Suppressor macrophage (primary cell): ENCODE measurements at places on chromosomes 11 and 22.

GRCh38 chr11:118939953-118940598 lies 14.3 kb upstream of the BCL9L start:
- peak; percentile 60 for DNase-seq

- no peak for DNase-seq
These were observed 16.0 kb downstream of the PRR5L start for GRCh38 chr11:36311926-36312595.

GRCh38 chr11:46112961-46113607 lies 8.2 kb downstream of the PHF21A start:
- peak; percentile 87 for DNase-seq

- DNase-seq = no peak
These were observed 60.4 kb downstream of the ST3GAL4 start for GRCh38 chr11:126415669-126416420.

DNA sequence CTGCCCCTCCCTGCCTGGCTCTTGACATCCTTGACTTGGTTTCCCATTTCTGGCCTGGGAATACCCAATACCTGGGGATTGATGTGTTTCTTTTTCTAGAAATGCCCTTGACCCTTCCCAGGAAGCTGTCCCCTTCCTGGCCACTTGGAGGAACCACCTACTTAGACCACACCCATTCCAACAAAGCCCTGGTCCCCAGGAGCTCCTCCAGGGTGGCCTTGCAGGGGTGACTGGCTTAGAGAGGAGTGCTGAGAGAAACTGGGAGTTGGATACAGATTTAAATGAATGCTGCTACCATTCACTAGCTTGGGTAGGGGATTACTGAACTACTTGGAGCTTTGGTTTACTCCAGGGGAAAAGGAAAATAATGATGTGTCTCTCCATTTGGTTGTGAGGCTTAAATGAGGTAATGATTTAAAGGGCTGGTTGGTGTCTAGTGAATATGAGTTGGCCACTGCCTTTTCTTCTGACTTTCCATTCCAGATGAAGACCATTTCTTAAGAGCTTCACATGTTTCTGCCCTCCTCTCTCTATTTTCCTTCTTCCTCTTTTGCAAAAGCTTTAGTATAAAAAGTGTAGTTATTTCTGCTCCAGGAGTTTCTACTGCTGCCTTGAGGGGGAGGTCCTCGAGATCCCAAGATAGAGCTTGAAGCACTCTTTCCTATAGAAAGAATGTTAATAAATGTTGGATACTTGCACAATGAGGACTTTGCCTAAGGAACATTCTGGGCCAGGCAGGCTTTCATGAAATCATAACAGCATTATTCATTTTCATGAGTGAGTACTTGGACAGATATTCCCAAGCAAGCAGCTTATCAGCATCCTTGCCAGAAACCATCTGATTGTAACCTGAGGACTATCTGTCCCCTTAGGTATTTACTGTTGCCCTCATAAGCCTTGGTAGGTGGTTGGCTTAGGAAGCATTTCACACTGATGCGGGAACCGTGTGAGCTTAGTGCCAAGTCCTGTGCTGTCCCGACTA lies 22.4 kb downstream of the PANX1 start:
- peak; percentile 53 for DNase-seq

- DNase-seq = no peak
These were observed 11.9 kb downstream of the BAIAP2L2 start for GRCh38 chr22:38098410-38099249.

DNA sequence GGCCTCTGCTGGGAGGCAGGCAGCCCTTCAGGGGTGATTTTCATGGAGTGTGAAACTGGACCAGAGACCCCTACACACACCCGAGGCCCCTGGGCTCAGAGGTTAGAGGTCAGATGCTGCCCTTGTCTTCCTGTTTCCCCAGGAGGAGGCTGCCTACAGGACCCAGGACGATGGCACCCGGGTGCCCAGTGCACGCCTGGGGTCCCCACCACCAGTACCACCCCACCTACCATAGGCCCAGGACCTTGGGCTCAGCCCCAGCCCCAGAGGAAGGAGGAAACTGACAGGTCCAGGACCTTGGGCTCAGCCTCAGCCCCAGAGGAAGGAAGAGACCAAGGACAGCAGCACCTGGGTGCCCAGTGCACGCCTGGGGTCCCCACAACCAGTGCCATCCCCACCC lies 79.2 kb downstream of the BRD1 start:
- no peak for DNase-seq

DNA sequence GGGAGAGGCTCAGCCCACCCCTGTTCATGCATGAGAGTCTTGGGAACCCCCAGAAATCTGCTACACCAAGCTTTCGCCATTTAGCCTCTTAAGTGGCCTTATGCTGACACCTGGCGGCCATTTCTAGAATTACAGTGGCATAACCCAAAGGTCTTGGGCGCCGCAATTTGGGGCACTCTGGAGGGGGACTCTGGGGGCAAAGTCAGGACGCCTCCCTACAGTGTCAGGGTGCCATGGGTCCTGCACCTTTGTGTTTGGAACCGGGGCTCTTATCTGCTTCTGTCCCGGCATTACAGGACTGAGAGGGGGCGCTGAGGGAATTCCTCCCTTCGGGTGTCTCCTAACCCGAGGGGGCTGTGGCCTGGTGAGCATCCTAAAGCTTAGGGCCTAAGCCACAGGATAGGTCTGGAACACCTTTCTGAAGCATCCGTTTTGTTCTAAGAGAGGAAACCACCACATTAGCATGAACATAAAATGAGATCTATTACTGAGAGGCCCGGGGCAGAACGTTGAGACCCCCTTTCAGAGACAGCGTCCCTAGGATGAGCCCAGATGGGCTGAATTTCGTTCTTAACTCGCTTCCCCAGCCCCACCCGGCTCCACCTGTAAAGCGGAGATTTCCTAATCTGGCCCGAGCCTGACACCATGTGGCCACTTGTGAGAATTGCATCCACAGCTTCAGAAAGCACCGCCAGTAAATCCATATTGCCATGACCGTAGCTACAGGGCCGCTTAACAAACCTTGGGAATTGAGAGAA lies 9.3 kb downstream of the INS start:
- DNase-seq = peak; percentile 76

GRCh38 chr11:21385669-21386440 lies 716.5 kb downstream of the NELL1 start:
- no peak for DNase-seq

- DNase-seq = no peak
These were observed 18.6 kb upstream of the FOLR1 start for GRCh38 chr11:72173291-72173690.

- no peak for DNase-seq
These were observed 116.5 kb downstream of the CD44 start for GRCh38 chr11:35255514-35255913.

DNA sequence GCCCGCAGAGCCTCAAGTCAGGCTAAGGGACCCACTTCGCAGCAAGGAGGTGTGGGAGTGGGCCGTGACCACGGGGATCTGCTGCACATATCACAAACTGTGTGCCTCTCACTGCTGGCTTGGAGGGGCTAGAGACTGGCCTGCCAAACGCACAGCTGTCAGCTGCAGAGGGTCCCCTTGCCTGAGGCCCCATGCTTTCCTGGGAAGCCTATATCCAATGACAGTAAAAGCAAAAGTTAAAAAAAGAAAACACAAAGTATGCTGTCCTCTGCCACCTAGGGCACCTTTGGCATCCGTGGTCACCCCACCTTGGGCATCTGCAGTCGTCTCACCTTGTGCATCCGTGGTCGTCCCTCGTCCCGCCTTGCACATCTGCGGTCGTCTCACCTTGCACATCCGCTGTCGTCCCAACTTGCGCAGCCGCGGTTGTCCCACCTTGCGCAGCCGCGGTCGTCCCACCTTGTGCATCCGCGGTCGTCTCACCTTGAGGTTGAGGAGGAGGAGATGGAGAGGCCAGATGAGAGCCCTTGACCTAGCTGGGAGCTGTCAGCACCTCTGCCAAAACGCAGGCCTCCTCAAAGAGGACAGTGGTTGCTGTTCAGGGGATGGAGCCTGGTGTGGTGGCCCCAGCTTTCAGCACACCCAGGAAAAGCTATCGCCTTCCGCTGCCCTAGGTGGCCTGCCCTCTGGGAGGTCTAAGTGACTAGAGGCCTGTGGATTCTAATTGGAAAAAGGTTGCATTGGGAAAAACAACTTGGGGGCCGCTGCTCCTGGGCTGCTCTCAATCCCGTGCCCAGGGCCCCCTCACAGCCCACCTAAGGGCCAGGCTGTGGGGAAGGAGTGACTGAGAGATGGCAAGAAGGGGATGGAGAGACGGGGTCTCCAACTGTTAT lies 90.5 kb downstream of the MYEOV start:
- DNase-seq = no peak

GRCh38 chr22:36930041-36930935 lies 16.9 kb downstream of the CSF2RB start:
- no peak for DNase-seq

DNA sequence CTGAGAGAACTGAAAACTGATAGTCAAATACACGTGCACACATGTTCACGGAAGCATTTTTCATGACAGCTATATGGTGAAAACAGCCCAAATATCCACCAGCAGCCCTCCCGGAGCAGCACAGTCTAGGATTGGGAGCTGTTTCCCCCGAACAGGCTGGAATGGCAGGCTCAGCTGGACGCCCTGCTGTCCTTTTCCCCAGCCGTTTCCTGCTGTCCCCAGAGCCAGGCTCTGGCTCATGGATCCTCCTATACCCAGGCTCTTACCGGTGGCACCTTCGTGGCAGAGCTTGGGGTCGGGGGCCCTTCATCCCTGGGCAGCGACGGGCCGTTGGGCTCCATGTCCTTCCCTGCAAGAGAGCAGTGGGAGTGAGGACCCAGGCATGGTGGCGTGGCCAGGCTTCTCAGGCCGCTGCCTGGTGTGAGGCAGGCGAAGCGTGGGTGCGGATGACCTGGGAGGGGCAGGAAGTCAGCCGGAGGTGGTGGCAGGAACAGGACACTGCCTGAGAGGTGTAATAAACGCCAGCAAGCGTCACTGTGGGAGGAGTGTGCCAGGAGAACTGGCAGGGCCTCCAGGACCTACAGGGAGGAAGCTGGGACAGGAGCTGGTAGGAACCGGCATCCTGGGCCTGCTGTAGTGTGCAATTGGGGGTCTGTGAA lies 38.8 kb downstream of the OSBPL5 start:
- DNase-seq = peak; percentile 32

DNA sequence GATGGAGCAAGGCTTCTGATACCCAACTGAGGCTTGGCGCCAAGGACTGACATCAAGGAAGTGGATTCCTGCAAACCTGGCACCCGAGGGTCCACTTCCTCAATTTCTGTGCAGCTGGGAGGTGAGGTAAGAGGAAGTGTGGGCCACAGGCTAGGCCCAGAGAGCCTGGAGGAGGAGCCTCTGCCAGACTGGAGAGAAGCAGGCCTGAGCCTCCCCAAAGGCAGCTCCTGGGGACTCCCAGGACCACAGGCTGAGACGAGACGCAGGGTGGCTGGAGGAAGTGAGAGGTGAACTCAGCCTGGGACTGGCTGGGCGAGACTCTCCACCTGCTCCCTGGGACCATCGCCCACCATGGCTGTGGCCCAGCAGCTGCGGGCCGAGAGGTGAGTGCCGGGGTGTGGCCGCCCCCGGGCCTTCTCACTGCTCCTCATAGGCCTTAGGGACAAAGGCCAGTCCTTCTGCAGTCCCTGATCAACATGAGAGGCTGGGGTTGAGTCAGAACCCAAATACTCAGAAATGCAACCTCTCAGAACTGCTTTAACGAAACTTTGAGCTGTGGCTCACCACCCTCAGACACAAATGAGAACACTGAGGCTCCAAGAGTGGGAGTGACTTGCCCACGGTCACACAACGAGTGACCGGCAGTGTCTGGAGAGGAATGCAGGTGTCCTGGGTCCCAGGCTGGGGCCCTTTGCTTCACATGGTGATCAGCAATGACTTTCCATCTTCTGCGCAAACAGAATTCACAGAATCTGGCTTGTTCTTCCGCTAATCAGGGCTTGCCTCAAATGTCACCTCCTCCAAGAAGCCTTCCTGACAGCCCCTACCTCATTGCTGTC lies at the start of gene NCF4:
Gene NCF4, plus strand, starts transcription at position 186 of the 839 bp plus-strand sequence. Its CDS starts 166 bp downstream, at position 352.
- DNase-seq = peak; percentile 99

DNA sequence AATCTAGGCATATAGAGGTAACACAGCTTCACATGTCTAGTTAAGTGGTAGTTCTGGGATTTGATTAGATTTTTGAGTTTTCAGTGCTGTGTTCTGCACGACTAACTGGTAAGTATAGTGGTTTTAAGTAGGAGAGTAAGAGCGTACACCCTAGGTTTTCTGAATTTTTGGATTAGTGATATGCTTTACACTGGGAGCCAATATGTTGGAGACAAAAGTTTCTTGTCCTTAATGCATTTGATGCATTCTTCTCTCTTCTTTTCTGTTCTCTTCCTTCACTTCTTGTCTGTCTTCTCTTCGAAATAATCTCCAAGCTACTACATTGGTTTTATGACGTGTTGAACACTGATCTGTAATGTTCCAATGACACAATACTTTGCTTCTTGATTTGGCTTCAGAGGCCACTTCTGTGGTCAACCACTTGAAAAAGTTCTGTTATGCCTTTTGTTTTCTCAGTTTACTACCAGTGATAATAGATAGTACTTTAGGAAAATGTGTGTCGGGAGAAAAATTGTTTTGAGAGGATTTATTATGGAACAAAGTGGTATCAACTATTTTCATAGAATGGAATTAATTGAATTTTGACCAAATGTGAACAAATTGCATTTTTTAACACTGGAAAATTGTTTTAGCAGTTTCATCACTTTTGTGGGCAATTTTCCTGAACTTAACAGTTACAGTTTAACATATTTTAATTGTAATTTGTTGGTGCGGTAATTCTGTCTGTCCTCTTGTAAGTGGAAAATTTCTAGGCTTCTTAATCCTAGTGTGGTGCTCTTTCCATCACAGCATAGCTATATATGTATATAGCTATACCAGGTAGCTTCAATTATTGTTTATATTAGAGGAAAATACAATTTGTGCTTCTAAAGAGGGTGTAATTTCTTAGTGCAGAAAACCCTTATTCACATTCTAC lies 2.6 kb downstream of the PDE3B start:
- DNase-seq = peak; percentile 44

GRCh38 chr22:22720724-22721261 lies 76.4 kb downstream of the GGTLC2 start:
- DNase-seq = peak; percentile 91

DNA sequence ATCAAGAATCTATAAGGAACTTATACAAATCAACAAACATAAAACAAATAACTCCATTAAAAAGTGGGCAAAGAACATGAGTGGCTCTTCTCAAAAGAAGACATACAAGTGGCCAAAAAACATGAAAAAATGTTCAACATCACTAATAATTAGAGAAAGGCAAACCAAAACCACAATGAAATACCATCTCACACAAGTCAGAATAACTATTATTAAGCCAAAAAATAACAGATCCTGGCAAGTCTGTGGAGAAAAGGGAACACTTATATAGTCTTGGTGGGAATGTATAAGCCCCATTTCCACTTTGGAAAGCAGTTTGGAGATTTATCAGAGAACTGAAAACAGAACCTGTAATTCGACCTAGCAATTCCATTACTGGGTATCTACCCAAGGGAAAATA lies 921.0 kb downstream of the KCNA4 start:
- DNase-seq = no peak

GRCh38 chr11:69746140-69746539 lies 29.0 kb downstream of the FGF4 start:
- no peak for DNase-seq
